ENCODE measurements at places on chromosomes 5 and 9. TPM values are rescaled to one million over a fixed set of nuclear protein-coding genes. Genes with fewer than 3 reads are reported as not detected.

Gene RORB
- total RNA-seq, result 2.9 TPM

Gene IRX4
- 10.2 TPM for total RNA-seq

Gene CFAP77
- not detected for total RNA-seq

Gene C5orf22
- 42.3 TPM for total RNA-seq

Gene PCDHA2
- 0.29 TPM for total RNA-seq

Gene PIP5KL1
- 0.51 TPM for total RNA-seq

Gene RGS7BP
- 0.09 TPM for total RNA-seq

Gene ANKRD18A
- 1.1 TPM for total RNA-seq

Gene ZNF366
- not detected for total RNA-seq

Gene GPR150
- total RNA-seq, result 0.29 TPM

Gene ATOX1
- total RNA-seq, result 96.9 TPM

Gene KCNMB1
- 0.86 TPM for total RNA-seq

Gene PCDHGB1
- 1.4 TPM for total RNA-seq

Gene MSX2
- 11.1 TPM for total RNA-seq

Gene C9orf78
- 127 TPM for total RNA-seq

Gene F12
- total RNA-seq, result 9.6 TPM

Gene CEP78
- total RNA-seq, result 52.4 TPM

Data from Daoy (cell line).